ENCODE measurements at places on chromosomes 13 and 19. TPM values are rescaled to one million over a fixed set of nuclear protein-coding genes. Genes with fewer than 3 reads are reported as not detected.

DNA sequence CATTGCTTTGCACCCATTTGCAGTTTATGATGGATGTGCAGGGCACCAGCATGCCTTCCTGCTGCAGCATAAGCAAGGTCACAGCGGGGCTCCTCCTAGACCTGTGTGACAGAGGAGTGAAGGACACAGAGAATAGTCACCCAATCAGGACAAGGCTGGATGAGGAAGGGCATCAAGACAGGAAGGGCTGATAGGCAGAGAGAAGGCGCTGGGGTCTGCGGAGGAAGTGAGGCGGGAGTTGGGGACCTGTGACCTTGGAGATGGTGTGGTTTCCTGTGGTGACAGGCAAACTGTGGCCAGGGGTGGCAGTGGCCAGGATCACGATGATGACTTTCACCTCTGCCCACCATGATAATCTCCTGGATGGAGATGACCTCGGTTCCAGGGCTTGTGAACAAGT lies 16.4 kb upstream of the KCTD15 start:
- H3K27ac ChIP-seq: no peak overlapping the region
- no peak overlapping the region for H3K4me3 ChIP-seq
- DNase-seq: no peak
- H3K36me3 ChIP-seq: no peaks in the 10 kb centered on the region
- peaks cover 67% of the 10 kb centered on the region for H3K27me3 ChIP-seq

- no peaks in the 10 kb centered on the region for H3K27me3 ChIP-seq
- H3K36me3 ChIP-seq: peaks cover 21% of the 10 kb centered on the region
- H3K27ac ChIP-seq: peak overlapping the region; percentile 62
- H3K4me3 ChIP-seq: peak overlapping the region; percentile 10
Measured at GRCh38 chr19:47107953-47108746, 5.4 kb downstream of the ZC3H4 start.

- no peak overlapping the region for H3K4me3 ChIP-seq
- no peak overlapping the region for H3K27ac ChIP-seq
- no peaks in the 10 kb centered on the region for H3K36me3 ChIP-seq
- H3K27me3 ChIP-seq: no peaks in the 10 kb centered on the region
- H3K4me1 ChIP-seq: no peaks in the 10 kb centered on the region
Measured at GRCh38 chr13:80259159-80259558, 81.8 kb downstream of the SPRY2 start.

GRCh38 chr19:39335168-39335548 lies 685 bp downstream of the GMFG start:
- H3K27me3 ChIP-seq: no peaks in the 10 kb centered on the region
- H3K4me3 ChIP-seq: no peak overlapping the region
- DNase-seq: no peak
- H3K27ac ChIP-seq: no peak overlapping the region
- peaks cover 2% of the 10 kb centered on the region for H3K4me1 ChIP-seq

The FBN3 gene
- total RNA-seq: 0.05 TPM

All from PC-9 (cell line).